Right lung (tissue), 10 donors: ENCODE measurements at places on chromosomes 3 and 15. TPM values are rescaled to one million over a fixed set of nuclear protein-coding genes. Genes with fewer than 3 reads are reported as not detected.

Gene HRG
- polyA plus RNA-seq = 1.1 TPM

DNA sequence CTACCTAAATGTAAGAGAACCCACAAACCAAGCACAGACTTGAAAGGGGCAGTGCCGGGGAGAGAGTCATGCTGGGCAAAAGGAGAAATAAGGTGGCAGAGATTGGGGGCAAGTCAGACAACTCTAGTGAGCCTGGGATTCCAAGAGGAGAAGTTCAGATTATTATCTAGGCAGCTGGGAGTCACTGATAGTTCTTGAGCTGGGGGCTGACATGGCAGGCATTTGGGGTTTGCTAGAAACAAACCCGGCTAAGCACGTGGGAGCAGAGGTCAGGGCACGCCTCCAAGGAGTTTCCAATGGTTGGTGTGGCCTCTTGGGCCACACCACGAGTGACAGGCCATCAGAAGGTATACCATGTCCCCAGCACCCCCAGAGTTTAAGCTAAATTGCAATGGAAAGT, 27.6 kb downstream of the SLC6A6 start:
- no peak for DNase-seq

DNA sequence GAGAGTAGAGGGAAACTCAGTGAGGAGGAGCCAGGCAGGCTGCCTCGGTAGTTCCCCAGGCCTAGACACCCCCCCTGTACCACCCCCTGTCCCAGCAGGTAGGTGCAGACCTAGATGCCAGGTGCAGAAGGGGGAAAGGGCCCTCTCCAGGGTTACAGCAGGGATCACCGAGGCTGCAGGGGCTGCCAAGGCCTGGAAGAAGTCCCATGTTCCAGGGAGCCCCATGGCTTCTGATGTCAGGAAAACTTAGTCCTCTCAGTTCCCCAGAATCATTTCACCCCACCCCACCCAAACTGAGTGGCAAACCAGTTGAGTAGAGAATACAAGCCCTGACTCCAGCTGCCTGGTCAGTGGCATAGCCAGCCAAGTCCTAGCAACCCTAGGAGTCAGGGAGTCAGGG, 7.4 kb upstream of the SEMA3B start:
- no peak for DNase-seq

Gene CISH
- polyA plus RNA-seq = 28.5 TPM

Gene DOCK3
- polyA plus RNA-seq = 2.4 TPM

Gene CEMIP
- polyA plus RNA-seq = 13.7 TPM

- DNase-seq = no peak
These were observed 175.5 kb upstream of the CD96 start for GRCh38 chr3:111366515-111366914.

DNA sequence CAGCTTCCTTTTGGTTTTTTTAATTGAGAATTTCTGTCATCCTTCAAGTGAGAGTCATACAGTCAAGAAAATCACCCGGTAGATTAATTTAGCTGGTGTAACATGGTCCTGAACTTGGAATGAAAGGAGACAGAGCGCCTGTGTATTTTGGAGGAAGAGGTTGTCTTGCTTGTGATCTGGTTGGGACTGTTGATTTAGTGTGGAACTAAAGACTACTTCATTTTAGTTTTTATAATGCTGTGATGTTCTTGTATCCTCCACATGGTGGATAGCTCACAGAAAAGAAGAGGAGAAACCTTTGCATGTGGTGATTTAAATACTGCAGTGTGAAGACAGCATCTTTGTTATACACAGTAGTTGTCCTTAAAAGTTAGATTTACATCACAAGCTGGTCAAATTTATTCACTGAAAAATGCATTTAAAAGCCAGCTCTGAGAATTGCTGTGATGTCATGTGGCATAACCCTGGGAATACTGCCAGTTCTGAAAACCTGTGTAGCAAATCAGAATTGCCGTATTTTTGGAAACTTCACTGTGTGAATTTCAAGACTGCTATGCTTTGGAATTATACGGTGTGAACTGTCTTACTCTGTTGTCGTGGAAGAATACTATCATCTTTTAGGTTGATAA, 268.5 kb downstream of the PTPRG start:
- DNase-seq = no peak
